ENCODE measurements at places on chromosomes 5 and 9.

DNA sequence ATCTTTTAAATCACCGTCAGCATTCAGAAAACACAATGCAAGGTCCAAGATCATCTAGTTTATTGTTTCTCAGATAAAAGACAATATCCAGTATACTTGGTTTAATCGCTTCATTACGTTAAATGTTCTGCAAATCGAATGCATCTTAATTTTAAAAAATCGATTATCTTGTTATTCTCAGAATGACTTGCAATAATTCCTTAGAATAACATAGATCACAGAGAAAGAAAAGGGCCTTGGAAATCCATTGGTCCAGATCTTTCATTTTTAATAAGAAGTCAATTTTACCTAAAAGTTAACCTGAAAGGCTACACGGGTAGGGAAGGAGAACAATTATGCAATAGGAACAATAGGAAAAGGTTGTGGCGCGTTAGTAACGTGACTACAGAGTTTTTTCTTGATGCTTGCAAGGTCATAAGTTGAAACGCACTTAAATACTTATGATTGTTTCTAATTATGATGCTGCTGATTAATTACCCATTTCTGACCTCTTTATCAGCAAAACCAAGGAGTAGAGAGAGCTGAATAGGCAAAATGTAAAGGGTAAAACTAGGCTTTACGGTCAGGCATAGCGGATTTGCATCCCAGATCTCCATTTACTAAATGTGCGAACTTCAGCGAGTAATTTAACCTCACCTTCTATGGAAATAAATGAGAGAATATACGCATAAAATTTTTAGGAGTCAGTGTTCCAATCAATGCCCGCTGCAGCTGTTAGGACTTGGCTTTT lies 769 bp upstream of the LYRM7 start:
- no peak for DNase-seq

DNA sequence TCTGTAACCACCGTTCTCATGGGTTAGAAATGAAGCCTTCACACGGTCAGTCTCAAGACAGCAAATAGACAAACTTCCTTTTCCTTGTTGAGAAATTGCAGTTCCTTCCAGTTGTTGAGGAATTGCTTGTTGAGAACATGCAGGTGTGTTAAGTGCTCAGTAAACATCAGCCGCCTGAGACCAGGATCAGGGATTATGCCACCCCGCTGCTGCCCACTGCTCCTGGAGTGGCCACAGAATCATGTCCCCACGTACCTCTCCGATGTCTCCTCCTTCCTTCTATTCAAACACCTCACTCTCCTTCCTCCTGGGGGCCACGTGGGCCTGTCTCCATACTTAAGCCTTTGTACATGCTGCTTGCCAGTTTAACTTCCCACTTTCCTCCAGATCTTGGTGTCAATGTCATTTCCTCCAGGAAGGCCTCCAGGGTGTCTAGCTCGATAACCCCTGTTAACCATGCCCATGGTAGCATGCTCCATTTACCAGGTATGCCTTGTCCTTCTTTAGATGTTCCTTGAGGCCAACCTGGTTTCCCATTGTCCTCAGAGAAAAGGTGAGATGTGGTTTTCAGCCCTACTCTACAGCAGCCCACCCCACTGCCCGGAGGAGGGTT lies 33.8 kb upstream of the RPL26L1 start:
- DNase-seq: no peak

DNA sequence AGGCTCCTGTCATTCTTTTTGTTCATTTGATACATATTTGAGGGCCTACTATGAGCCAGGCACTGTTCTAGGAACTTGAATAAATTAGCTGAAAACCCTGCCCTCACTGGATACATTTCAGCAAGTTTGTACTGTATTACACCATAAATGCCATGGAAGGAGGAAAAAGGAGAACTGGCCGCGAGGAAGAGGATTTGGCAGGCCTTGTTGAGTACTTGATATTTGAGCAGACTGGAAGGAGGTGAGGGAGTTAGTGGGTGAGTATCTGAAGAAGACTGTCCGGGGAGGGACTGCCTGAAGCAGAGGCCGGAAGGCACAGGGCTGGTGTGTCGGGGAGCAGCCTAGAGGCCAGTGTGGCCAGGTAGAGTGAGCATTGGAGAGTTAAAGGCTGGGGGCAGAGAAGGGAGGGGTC lies 4.5 kb downstream of the SNX30 start:
- DNase-seq: no peak

DNA sequence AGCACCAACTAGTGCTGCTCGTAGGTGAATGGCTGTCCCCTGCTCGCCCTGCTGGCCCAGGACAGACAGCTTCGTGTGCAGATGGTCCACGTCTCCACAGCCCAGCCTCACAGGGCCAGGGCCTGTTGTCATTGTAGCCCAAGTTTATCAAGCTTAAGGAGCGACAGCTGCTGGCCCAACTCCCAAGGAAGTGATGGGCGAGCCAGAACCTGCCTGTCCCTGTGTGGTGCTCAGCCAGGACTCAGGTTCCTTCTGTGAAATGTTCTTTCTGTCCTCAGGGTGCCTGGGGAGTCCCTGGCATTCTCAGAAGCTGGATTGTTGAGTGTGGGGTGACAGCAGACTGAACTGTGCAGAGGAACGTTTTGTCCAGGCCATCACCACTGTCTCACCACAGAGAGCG lies 16.4 kb downstream of the TRIP13 start:
- no peak for DNase-seq

DNA sequence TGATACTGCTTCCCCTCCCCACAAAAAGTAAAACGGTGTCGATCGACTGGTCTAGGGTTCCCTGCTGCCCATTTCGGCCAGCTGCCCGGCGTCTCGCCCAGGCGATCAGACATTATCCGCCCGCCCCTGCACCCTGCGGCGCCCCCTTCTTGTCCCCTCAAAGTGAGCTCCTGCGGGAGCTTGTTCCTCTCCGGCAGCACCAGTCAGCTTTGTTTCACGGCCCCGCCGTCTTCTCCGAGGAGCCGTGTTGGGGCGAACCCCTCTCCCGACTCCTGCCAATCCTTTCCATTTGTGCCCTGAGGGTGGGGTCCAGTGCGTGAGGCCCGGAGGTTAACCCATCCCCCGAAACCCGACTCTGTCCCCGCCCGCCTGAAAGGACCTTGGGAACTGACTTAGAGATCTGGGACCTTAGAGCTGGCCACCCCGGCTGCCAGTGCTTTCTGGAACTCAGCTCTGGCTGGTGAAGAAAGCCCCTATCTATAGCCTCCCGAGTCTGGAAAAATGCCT lies 518 bp downstream of the UBE2B start:
- DNase-seq: peak; percentile 85

- no peak for DNase-seq
These were observed 46.6 kb upstream of the COL5A1 start for GRCh38 chr9:134595014-134595413.

- DNase-seq: no peak
These were observed 26.2 kb downstream of the GOLPH3 start for GRCh38 chr5:32147959-32148358.

- DNase-seq: no peak
These were observed 624.1 kb downstream of the NR2F1-AS1 start for GRCh38 chr5:92956886-92957285.

GRCh38 chr9:132756214-132756845 lies 86.1 kb downstream of the GTF3C4 start:
- DNase-seq: no peak

- no peak for DNase-seq
These were observed 77.2 kb downstream of the MRPS30 start for GRCh38 chr5:44885903-44886302.

- DNase-seq: no peak
These were observed 161.8 kb downstream of the PJA2 start for GRCh38 chr5:109247986-109248385.

GRCh38 chr5:151615431-151615830 lies 24.3 kb upstream of the FAT2 start:
- DNase-seq: no peak

GRCh38 chr9:78188594-78188993 lies 47.3 kb upstream of the CEP78 start:
- no peak for DNase-seq

DNA sequence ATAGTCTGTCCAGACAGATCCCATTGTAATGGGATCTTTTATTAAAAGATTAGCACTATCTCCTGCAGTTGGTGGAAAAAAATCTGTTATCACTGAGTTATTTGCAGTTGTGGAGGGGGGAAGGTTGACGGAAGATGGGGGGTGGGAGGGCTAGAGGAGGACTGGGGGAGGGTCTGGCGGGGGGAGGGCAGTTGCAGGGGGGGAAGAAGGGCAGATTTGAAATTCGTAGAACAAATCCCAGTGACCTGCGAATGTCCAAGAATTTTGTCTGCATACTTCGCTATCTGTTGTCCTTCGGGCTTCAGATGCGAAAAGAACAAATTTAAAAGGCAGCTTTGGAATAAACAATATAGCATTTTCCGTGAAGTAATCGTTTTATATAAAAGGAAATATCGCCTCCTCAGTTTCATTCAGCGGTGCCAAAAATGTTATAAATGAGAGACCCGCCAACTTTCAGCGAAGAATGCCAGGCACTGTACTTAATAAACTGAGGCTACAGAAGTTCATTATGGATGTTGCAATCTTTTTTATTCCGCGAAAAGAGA lies 1.3 kb upstream of the FST start:
- DNase-seq: no peak

DNA sequence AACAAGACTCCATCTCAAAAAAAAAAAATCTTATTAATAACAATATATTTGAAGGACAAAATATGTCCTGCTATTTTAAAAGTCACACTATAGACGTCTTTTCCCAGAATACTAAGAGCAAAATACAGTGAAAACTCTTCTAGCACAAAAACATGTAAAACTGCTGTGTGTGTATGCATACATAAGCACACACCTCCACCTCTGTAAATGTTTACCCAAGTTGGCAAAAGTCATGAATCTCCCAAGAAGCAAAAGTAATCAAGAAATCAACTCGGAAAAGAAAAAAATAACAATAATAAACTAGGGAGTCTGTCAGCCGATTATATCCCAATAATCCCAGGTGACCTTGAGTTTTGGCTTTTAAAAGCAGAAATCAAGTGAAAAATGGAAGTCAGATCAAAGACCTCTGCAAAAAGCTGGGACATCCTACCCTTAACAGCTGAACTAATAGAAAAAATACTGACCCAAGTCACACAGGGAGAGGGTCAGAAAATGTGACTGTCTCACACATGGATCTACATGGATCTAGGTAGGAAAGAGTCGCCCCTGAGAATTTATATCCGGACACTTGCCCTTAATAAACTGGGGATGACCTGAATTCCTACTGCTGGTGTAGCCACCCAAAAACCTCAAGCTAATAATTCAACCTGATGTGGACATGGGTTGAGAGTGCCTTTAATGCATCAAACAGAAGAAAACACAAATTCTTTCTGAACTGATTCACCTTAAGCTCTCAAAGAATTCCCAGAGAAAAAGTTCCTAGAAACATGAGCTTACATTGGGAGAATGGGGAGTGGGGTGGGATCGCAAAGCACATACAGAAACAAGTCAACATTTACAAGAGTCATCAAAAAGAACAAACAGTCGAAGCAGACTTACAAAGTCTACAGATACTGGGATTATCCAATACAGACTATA lies 29.9 kb downstream of the LPAR1 start:
- DNase-seq: no peak

GRCh38 chr5:113319256-113320053 lies 115.3 kb downstream of the TSSK1B start:
- DNase-seq: no peak

- no peak for DNase-seq
These were observed 287.3 kb downstream of the EFNA5 start for GRCh38 chr5:107383414-107383813.

DNA sequence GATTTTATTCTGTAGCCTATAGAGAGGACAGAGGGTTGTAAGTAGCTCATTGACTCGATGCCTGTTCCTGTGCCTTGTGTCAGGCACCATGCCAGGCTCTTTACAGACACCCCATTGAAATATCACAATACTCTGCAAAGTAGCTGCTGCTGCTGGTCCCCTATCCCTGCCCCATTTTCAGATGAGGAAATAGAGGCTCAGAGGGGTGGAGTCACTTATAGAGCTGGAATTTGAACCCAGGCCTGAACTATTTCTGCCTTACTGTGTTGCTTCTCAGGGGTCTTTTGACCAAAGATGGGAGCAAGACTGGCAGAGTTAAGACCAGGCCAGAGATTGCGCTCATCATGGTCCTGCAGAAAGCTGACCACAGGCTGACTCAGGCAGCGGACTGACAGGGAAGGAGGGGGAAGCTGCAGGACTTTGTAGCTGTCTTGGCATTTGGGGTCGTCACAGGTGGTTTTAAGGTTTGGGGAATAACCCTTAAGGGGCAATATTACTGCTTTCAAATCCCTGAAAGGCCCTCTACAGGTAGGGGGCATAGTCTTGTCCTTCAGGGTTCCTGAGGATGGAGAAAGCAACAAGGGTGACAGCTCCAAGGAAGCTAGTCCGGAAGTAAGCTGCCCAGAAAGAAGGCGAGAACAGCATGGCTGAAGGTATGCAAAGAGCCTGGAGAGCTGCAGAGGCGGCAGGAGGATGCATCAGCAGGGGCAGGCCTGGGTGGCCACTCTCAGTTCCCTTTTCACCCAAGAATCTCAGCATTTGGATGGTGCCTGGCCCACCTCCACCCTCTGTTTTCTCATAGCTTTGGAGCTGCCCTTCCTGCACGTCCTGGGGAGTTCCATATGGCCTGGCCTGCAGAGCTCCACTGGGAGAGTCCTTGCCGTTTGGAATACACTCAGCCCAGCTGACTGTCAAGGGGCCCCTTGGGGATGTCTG lies 18.3 kb upstream of the NDST1 start:
- DNase-seq: no peak

GRCh38 chr5:35233121-35233520 lies 2.8 kb upstream of the PRLR start:
- no peak for DNase-seq

DNA sequence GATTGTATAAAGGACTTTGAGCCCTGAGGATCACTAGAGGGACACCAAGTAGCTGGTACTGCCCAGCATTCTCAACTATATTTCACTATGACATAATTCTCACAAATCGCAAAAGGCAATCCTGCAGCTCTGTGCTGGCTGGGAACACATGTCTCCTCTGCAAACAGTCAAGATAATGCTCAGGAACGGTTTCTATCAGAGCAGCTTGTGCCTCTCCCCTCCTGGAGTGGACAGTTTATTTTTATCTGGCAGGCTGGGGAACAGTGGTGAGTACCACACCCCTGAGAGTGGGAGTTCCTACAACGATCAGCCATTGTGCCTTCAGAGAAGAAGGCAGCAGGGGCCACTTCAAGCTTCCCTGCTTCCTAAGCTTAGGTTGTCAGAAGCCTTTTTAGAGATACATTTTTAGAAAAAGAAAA lies 65.8 kb downstream of the ERAP1 start:
- DNase-seq: no peak

GRCh38 chr5:139774980-139775661 lies 20.5 kb upstream of the PSD2 start:
- DNase-seq: peak; percentile 91
